ENCODE measurements at places on chromosomes 3 and 15.

DNA sequence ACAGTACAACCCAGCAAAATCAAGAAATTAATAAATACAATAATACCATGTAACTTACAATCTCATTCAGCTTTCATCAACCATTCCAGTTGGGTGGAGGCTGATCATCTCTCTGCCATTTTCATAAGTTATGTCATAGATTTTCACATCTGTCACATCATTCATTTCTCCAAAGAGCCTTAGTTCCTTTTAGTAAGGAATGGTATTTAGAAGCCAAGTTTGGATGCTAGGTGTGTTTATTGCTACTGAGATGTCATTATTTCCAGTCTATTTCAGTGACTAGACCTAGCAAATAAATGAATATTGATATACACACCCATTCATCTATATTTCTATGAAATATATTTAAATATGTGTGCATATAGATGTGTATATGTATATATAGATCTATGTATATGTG, 2.7 kb upstream of the UBL7 start:
- DNase-seq = no peak

DNA sequence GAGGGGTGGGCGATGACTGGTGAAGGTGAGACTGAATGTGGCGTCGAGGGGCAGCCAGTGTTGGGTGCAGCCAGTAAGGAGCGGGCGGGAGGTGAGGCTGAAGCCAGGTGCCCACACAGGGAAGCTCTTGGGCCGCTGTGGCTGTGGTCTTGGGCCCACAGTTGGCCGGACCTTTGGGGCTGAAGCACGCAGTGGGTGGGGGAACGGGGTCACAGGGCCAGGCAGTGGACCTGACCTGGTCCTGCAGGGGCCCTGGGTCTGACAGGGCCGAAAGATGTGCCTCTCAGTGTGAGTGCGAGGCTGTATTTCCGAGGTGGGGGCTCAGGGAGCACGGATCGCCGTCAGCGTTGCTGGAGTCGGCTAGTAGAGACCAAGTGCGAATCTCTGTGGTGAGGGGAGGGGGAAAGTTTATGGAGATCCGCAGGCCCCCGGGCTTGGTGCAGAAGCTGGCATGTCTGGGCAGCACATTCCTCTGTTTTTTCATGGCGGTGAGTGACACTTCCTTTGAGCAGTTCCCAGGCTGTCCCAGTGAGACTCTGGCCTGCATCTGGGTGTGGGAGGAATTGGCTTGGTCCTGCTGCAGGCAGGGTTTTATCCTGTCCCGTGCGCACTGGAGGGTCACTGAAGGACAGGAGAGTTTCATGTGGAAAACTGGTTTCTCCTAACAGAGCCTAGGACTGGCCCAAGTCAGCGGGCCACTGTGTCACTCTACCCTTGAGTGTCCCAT, 100.8 kb downstream of the TMEM266 start:
- no peak for DNase-seq

- no peak for DNase-seq
These were observed 1103.1 kb downstream of the ROBO2 start for GRCh38 chr3:78143000-78143399.

DNA sequence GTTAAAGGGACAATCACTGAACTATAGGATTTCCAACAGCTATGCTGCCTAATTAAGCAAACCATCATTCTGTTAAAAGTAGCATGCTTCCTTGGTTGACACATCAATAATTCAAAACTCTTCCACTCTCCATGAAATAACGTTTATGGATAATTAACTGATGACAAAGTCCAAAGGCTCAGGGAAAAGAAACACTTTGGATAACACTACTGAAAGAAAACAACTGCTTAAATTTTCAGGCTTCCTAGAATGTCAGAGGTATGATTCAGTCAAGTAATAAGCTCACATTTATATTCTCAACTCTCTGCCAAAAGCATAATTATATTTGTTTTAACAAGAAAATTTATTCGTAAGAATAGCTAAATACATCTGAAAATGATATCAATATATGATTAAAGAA, 49.6 kb downstream of the WDR72 start:
- no peak for DNase-seq

GRCh38 chr3:145739926-145740325, 421.1 kb downstream of the PLOD2 start:
- no peak for DNase-seq

DNA sequence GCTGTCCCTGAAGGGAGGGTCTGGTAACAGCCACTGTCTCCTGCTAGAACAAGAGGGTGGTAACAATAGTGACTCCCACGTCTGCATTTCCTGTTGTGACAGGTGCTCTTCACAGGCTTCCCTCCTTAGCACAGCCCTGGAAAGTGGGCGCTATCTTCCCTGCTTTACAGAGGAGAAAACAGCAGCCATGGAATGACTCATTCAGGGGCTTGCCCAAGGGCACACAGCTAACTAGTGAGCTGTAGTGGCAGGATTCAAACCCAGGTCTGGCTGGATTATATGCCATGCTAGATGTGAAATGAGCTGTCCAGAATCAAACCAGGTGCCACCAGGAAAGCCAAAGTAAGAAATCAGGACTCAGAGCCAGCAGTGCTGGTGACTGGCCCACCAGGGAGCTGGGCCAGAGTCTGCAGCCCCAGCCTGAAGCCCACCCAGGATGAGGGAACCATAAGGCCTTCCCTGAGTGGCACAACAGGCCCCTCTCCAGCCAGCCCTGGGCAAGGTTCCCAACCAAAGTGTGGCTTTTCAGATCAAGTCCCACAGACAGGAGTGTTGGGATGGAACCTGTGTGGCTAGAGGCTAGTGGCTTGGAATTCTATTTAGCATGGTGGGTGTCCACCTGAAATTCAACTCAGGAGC, 102.4 kb downstream of the ETFA start:
- DNase-seq = no peak

GRCh38 chr3:110180733-110181132, 843.4 kb upstream of the DPPA4 start:
- DNase-seq = no peak

Measured in NCI-H1694 (cell line).